K562 (cell line): ENCODE measurements at places on chromosomes 6 and 20.

- DNase-seq: no peak
Measured at GRCh38 chr20:63487116-63487764, 11.6 kb downstream of the EEF1A2 start.

DNA sequence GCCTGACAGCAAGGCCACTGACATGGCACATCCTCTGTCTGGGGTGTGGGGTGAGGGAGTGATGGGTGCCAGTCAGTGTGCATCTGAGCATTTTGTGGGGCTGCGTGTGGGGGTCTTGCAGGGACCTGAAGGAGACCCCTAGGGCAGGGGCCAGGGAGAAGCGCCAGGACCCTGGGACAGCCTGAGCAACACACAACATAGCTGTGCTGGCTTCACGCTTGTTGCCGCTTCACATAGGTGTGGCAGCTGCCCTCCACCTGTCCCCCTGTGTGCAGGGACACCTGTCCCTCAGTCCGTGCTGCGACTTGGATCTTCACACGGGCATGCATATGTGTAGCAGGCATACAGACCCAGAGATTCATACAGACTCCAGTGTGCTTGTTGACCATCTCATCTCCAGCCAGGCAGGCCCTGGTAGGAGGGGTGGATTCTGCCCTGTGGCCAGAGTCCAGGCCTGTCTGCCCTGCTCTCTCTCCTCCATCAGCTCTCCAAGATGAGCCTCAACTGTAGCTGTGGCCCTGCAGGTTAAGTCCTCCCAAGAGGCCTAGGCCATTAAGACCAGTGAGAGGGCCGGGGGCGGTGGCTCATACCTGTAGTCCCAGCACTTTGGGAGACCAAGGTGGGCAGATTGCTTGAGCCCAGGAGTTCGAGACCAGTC, 3.2 kb upstream of the NPBWR2 start:
- no peak for DNase-seq

- DNase-seq: no peak
Measured at GRCh38 chr20:35730583-35731468, 11.2 kb downstream of the RBM39 start.

DNA sequence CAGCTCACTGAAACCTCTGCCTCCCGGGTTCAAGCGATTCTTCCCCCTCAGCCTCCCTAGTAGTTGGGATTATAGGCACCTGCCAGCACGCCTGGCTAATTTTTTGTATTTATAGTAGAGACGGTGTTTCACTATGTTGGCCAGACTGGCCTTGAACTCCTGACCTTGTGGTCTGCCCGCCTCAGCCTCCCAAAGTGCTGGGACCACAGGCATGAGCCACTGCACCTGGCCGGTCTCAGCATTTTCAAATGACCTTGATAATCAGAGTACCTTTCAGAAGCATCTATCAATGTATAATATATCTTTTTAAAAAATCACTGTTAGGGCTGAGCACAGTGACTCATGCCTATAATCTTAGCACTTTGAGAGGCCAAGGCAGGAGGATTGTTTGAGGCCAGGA, 143.0 kb downstream of the DOK5 start:
- no peak for DNase-seq

DNA sequence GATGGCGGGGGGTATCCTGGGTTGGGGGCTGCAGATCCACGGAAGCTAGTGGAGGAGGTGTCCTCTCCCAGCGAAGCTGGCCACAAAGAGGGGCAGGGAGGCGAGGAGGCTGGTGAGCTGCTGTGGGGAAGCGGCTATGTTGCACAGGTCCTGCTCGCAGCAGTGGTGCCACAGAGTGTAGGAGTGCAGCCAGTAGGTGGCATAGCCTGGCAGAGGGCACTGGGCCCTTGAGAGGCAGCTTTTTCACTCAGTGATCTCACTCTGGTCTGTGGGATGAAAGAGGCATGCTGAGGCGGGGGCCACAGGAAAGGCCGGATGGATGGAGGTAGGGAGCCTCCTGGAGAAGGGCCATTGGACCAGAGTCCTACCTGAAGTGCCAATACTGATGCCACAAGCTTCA, 2.9 kb upstream of the LY6G6D start:
- DNase-seq: no peak

DNA sequence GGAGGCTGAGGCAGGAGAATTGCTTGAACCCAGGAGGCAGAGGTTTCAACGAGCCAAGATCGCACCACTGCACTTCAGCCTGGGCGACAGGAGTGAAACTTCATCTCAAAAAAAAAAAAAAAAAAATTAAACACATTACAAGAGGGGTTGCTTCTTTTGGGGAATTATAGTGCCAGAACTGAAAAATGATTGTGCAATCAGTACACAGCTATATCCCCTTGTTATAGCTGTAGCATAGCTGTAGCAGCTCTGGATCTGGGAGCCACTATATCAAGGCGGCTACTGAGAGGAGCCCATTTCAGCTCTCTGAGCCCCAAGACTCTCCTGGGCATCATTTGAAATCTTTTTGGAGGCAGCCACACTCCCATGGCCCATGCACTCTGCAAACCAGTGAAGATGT, 334.3 kb downstream of the TFAP2A start:
- DNase-seq: no peak

DNA sequence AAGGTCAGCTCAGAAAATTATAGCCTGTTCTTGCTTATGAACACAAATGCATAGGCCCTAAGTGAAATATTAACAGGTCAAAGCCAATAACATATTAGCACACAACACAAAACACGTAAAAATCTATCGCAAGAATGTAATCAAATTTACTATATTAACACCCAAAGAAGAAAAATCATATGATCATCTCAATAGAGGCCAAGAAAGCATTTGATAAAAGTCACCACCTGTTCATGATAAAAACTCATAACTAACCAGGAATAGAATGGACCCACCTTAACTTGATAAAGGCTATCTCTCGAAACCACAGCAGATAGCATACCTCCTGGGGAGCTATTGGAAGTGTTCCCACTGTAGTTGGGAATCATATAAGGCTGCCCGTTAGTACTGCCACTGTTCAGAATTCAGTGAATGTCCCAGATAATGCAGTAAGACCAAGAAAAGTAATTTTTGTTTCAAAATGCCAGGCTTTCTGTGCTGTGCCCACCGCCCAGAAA, 21.6 kb downstream of the POFUT1 start:
- no peak for DNase-seq

DNA sequence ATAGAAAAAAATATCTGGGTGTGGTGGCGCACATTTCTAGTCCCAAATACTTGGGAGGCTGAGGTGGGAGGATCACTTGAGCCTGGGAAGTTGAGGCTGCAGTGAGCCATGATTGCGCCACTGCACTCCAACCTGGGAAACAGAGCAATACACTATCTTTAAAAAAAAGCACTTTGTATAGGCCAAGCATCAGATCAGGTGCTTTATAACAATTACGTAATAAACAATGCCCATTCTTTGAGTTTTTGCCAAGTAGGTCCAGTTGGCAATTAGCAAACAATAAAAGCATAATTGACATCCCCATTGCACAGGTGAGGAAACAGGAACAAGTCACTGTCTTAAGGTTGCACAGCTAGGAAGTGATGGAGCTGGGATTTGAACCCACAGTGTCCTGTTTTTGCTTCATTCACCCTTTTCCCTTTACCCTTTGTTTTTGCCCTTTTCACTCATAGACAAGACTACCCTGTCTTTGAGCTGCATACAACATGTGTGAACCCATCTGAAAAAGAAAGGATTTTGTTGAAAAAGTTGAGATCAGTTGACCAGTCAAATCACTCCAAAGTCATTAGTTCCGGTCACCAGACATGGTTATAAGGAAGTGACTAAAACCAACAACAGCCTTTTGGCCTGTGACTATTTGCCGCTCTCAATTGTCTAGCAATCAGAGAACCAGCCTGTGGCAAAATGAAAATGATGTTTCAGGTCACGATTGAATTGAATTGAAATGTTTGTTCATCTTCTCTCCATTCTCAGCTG, 303.6 kb downstream of the TFAP2C start:
- no peak for DNase-seq

DNA sequence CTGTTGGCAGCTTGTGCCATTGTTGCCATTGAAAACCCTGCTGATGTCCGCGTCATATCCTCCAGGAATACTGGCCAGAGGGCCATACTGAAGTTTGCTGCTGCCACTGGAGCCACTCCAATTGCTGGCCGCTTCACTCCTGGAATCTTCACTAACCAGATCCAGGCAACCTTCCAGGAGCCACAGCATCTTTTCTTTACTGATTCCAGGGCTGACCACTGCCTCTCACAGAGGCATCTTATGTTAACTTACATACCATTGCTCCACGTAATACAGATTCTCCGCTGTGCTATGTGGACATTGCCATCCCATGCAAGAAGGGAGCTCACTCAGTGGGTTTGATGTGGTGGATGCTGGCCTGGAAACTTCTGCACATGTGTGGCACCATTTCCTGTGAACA, 221.8 kb upstream of the FAM83B start:
- DNase-seq: no peak

GRCh38 chr6:145836772-145837171, 22.2 kb upstream of the FBXO30 start:
- DNase-seq: no peak

DNA sequence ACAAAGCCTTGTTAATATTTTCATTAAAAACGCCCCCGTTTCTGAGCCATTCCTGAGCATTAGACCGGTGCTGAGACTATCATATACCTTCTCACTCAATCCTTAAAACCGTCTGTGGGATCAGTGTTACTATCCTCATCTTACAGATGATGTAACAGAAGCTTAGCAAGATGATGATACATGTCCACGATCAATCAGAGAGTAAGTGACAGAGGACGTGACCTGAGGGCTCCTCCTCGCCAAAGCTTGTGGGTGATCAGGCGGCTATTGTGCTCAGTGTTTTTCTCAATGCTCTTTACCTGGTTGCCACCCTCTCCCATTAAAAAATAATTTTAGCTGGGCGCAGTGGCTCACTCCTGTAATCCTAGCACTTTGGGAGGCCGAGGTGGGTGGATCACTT, 113.1 kb downstream of the MTHFD1L start:
- DNase-seq: no peak

- DNase-seq: no peak
Measured at GRCh38 chr20:36491901-36492617, 49.3 kb upstream of the MYL9 start.

DNA sequence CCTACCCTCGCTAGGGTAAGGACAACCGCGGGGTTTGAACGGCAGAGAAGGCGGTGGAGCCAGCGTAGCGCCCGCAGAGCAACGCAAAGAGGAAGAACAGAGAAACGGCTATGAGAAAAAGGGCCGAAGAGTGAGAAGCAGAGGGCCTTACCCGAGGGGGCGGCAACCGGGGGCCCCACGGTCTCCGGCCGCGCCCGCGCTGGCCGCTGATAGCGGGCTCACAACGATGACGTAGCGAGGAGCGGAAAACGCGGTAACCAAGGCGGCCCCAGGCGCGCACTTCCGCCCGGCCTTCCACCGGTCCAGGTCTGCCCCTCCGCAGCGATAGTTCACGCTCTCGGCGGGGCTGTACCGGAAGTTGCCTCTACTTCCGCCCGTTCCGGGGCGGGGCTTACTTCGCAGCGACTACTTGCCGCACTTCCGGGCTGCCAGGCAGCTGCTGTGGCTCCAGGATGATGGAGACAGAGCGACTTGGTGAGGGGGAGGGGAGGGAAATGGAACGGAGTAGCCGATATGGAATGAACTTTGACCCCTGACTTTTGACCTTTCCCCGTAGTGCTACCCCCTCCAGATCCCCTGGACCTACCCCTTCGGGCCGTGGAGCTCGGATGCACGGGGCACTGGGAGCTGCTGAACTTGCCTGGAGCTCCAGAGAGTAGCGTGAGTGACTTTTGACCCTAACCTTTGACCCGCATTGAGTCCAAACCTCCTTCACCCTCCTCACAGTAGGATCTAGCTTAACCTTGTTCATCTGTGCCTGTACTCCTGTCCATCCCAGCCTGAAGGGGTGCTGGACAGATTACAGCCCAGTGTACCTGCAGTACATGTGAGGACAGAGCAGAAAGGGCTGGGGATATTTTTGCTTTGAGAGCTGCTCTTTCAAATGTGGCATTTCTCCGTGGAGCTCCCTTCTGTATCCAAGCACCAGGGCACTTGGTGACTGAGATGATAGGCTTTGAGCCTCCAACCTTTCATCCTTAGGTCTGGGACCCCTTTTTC, at the start of the genes NELFE and SKIC2:
TSS of gene NELFE (minus strand) at position 231 of the 999 bp plus-strand sequence. CDS start 525 bp downstream, outside the sequence.
TSS of gene SKIC2 (plus strand) at position 435 of the 999 bp plus-strand sequence. CDS start at position 453, 18 bp downstream.
- peak; percentile 99 for DNase-seq

- DNase-seq: no peak
Measured at GRCh38 chr6:119026822-119027221, 51.6 kb downstream of the FAM184A start.

- no peak for DNase-seq
Measured at GRCh38 chr6:92849636-92850035, 569.7 kb downstream of the EPHA7 start.

DNA sequence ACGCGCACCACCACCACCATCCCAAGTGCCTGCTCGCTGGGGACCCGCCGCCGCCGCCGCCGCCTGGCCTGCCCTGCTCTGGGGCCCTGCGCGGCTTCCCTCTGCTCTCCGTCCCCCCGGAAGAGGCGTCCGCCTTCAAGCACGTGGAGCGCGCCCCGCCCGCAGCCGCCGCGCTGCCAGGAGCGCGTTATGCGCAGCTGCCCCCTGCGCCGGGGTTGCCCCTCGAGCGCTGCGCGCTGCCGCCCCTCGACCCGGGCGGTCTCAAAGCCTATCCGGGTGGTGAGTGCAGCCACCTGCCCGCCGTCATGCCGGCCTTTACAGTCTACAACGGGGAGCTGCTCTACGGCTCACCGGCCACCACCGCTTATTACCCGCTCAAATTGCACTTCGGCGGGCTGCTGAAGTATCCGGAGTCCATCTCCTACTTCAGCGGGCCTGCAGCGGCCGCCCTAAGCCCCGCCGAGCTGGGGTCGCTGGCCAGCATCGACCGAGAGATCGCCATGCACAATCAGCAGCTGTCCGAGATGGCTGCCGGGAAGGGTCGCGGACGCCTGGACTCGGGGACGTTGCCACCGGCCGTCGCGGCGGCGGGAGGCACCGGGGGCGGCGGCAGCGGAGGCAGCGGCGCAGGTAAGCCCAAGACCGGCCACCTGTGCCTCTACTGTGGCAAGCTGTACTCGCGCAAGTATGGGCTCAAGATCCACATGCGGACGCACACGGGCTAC, 7.2 kb downstream of the PRDM13 start:
- DNase-seq: no peak

GRCh38 chr20:57653546-57653900, 33.3 kb upstream of the ZBP1 start:
- no peak for DNase-seq

GRCh38 chr6:157019115-157019641, 242.0 kb downstream of the ARID1B start:
- no peak for DNase-seq

- DNase-seq: peak; percentile 93
Measured at GRCh38 chr20:62861726-62862336, at the start of gene TCFL5. TSS of gene TCFL5 (minus strand) at chr20:62861822. CDS start at chr20:62861670, 152 bp downstream.

- no peak for DNase-seq
Measured at GRCh38 chr6:887583-888235, 194.8 kb upstream of the EXOC2 start.

- peak; percentile 80 for DNase-seq
Measured at GRCh38 chr20:57092112-57092899, 174.1 kb downstream of the BMP7 start.

GRCh38 chr6:153842491-153842890, 196.5 kb upstream of the OPRM1 start:
- DNase-seq: no peak

DNA sequence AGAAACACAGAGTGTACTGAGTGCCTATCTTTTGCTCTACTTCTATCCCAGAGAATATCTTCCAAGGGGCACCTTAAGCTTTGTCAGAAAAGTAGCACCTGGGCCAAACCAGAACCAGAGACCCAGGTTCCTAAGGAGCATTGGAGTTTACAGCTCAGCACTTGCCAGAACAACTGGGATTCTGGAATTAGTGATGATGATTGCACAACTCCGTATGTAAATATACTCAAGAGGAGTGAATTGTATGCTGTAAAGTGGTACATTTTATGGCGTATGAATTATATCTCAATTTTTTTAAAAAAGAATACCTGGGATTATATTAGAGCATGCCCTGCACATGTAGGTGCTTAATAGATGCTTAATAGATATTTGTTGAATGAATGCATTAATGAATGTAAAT, 36.2 kb upstream of the EPB41L1 start:
- no peak for DNase-seq
